ENCODE measurements at places on chromosomes 7 and 10.

DNA sequence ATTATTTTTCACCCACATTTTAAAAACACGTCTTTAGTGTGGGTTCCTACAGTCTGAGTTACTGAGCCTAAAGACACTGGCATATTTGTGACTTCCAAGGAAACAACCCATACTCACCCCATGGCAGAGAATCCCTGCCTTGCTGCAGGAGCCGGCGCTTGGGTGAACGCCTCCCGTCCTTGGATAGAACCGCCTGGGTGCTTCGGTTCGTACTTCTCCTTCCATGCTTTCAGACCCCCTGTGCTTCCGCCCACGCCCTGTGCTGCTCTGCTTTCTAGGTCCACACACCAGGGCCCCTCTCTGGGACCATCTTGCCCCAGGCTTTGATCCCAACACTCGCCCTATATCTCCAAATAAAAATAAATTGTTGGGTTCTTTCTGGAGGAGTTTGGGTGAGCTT, 125.8 kb downstream of the PTPRN2 start:
- no peak for DNase-seq

- no peak for DNase-seq
Measured at GRCh38 chr10:1968257-1969033, 231.1 kb upstream of the ADARB2 start.

GRCh38 chr7:41385996-41386395, 316.9 kb downstream of the INHBA start:
- DNase-seq = no peak

DNA sequence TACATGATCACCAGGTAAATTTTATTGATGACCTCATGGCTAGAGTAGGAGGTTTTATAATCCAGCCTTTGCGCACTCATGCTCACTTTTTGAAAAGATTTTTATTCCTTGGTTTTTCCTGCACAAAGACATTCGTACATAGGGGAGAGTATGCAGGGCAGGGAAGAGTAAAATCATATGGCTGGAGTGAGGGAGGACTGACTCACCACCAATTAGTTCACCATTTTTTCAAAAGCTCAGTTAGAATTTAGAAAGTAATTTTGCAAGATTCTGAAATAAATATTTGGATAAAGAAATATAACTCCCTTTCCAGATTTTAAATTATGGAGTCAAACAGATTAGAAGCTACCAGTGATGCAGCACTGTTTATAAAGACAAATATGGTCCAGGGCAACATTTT, 111.9 kb downstream of the SEMA3D start:
- no peak for DNase-seq

DNA sequence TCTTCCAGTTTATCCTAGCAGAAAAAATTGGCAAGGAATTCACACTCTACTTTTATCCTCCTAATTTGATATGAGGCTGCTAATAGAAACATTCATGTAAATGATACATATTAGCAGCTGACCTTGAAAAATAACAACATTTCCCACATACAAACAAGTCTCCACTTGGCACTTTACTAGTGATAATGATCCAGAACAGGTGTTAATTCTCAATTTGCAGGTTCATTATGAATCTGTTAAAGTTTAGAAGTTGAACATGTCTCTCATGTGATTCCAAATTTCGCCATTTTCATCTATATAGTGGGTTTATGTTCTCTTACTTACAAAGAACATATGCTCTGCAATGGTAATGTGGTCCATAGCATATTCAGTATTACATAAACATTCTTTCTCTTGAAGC, 1396.8 kb upstream of the LRRTM3 start:
- DNase-seq = no peak

DNA sequence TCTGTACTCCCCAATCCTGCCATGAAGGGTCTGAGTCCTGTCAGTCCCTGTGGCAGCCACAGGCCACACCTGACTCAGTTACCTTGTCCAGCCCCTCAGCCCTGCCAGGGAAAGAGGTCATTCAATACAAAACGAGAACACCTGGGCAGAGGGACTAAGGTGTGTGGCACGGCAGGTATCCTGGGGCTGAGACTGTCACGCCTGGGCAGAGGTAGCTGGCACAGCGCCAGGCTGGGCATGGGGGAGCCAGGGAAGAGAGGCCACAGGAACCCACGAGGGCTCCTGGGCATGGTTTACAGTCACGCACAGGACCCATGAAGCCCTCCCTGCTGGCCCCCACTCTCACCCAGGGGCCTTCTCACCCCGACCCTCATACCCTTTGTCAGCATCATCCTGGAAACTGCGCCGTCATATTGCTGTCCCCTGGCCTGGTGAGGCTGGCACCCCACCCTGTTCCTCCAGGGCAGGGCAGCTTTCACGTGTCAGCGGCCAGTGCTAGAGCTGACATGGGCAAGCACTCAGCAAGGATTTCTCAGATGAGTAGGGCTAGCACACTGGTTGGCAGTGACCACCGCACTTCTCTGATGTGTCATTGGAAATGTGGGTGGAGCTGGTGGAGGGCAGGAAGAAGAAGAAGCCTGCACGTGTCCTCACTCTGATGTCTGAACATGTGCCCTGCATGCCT, 42.7 kb downstream of the LRRC18 start:
- no peak for DNase-seq
